Activated CD4-positive, alpha-beta T cell treated with anti-CD3 and anti-CD28 coated beads, Interleukin-2, amount 50 U/mL, for 48 hours (primary cell): ENCODE measurements at places on chromosomes 1 and 21.
A peak's percentile ranks its signal among the peaks of the same experiment; 100 is the strongest.

DNA sequence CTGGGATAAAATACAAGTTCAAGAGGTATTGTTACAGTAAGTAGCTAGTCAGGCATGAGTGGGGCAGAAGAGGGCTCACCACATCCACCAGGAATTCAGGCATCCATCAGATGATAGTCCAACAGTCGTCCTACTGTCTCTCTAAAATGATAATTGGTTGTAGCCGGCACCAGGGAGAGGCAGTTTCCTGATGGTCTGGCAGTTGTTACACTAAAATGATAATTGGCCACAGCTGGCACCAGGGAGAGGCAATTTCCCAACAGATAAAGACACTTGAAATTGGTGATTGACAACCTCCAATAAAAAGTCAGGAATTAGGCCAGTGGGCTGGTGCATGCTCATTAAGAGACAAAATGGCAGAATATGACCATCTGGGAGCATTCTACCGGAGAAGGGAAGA lies 545.8 kb downstream of the AMY1C start:
- no peak for DNase-seq

- no peak for DNase-seq
Measured at GRCh38 chr1:12764016-12764415, 9.5 kb upstream of the PRAMEF12 start.

- DNase-seq: no peak
Measured at GRCh38 chr1:47865881-47866535, 131.2 kb downstream of the TRABD2B start.

DNA sequence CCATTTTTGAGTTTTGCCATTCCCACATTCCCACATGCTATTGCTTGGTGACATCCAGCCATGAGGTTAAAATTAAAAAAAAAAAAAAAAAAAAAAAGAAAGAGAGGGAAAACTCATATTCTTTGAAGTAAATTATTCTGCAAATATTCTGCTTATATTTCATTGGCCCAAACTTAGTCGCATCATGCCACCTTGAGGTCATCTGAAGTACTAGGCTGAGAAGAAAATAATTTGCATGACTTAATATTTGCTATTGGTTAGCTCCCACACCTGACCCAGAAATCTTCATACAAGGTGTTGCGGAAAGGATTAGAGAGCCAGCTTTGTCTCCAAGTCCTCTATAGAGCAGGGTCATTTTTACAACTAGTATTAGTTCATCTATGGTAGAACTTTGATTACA lies 2206.0 kb downstream of the MRPL39 start:
- no peak for DNase-seq

DNA sequence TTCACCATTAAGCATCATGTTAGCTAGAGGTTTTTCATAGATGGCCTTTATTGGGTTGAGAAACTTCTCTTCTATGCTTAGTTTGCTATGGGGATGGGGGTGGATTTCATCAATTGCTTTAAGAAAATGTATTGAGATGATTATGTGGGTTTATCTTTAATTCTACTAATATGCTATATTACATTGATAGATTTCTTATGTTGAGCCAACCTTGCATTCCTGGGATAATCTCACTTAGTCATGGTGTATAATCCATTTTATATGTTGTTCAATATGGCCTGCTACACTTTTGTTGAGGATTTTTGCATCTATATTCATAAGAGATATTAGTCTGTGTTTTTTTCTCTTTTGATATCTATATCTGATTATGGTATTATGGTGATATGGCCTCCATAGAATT lies 70.7 kb downstream of the MAP3K7CL start:
- DNase-seq: no peak

GRCh38 chr1:79117376-79117775 lies 110.8 kb upstream of the ADGRL4 start:
- DNase-seq: no peak

DNA sequence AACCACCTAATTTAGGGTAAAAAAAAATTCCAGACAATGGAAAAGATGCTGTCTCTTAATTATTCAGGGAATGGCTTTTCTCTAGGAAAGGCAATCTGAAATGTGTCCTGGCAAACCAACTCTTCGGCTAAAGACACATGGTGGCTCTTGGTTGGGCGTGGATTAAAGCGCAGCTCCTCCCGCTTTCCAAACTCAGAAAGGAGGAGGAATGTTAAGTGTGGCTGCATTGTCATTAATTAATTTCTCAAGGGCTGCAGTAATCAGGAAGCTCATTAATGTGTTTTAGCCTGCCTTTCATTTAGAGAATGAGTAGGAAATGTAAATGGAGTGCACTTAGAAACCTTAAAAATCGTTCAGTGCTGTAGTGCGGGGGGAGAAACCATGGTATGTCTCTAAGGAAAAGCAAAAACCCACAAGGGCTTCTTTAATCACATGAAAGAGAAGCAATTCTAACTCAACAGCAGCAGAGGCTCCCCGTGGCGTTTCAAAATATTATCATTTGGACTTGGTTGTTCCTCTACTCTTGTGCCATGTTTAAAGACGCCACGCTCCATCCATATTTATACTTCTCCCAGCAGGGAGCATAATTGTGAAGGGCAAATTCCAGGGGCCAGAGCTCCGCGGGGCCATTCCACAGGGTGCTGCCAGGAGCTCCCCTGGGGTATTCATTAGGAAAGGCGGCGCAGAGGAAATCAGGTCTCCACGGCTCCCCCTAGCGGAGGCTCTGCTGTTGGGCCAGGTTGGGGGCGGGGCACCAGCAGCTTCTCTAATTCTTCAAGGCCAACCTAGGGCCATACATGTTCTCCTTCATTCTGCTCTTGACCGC lies 91.9 kb upstream of the SSX2IP start:
- peak; percentile 86 for DNase-seq

GRCh38 chr1:59506952-59507351 lies 210.1 kb downstream of the FGGY start:
- DNase-seq: no peak

DNA sequence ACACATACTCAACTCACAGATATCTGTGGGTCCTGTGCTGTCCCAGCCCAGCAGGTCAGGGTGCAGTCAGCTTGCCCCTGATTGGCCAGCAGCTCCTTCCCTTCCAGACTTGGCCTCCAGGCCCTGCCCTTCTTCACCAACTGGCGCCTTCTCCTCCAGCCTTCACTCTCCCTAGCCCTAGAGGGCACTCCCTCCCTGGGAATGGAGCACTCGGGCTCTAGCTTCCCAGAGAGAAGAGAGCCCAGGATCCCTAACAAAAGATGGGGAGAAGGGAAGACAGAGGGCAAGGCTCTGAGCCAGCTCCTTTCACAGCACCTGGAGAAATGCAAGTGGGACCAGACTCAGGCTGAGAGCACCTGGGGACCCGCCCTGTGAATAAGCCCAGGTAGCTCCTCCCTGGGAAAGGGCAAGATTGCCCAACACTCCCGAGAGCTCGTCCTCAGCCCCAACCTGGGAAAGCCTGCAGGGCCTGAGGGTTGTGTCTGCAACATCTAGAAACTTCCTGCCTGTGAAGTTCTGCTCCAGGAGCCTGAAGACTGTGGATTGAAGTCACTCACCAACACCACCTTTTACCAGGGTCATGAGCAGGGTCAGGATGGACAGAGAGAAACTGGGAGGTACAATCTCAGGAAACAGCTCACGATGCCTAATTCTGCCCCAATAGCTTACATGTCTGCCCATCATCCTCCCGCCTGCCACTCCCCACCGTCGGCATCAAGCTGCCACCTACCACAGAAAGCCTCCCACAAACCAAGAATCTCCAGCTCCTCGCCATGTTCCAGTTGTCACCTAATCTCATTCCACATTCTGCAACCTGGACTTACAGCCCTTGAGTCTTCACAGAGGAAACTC lies at the start of gene PGLYRP4:
PGLYRP4 (minus strand) TSS at position 331 of the 852 bp plus-strand sequence. CDS start 909 bp downstream, outside the sequence.
- DNase-seq: no peak

GRCh38 chr1:160136926-160137200 lies 14.5 kb upstream of the ATP1A4 start:
- DNase-seq: no peak

GRCh38 chr1:17135530-17135929 lies 16.3 kb upstream of the PADI2 start:
- DNase-seq: no peak
